HFFc6 (cell line): ENCODE measurements at places on chromosomes 4 and X. TPM values are rescaled to one million over a fixed set of nuclear protein-coding genes. Genes with fewer than 3 reads are reported as not detected.

DNA sequence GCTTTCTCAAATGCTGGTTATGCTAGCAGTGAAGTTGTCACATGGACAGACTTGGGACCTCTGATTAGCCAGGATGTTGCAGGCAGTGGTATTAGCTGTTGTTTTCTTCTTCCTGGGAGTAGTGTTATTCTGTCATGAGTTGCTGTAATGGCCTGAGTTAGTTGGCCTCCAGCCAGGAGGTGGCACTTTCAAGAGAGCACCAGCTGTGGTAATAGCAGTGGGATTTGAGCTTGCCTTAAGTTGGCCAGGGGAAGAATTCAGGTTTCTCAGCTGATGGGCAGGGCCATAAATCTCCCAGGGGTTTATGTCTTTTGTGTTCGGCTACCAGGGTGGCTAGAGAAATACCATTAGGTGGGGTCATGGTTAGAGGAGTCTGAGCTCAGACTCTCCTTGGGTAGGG, 132.6 kb downstream of the GLUD2 start:
- DNase-seq, result no peak

DNA sequence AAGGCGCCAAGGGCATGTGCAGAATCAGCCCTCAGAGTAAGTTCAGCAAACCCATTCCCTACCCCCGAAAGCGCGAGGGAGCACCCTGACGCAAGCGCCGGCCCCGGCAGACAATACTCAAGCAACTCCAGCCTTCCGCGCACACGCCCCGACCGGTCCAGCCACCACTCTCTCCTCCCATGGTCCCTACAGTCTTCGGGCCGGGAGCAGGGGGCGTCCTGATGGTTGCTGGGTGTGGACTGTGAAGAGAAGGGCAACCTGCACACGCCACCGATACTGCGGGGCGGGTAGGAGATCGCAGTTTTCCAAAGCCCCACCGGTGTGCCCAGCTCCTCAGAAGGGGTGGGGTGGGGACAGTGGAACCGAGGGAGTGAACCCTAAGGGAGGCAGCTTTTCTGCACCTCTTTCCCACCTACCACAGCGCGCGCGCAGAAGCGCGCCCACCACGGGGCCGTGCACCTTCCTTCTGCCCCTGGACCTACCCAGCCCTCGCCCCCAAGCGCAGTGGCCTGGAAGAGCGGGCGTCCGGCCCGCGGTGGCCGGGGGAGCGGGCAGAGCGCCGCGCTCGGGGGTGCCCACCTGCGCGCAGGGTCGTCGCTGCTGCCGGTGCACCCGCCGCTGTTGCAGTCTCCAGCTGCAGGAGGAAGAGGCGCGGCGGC, 650.2 kb upstream of the DIPK2B start:
- no peak for DNase-seq

Gene LPAR4
- total RNA-seq, result not detected in 3 replicates

DNA sequence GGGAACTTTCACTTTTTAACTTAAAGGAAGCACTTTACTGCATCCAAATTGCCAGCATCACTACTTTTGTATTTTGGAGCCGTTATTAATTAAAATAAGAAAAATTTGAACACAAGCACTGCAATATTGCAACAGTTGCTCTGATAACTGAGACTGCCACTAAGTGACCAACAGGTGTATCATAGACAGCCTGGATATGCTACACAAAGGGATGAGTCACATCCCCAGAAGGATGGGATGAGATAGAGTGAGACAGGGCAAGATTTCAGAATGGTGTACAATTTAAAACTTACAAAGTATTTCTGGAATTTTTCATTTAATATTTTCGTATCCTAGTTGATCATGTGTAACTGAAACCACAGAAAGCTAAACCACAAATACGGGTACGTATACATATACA, 204.1 kb downstream of the MAPK10 start:
- no peak for DNase-seq

Gene ADGRG4
- total RNA-seq, result not detected in 3 replicates

- peak; percentile 90 for DNase-seq
Measured at GRCh38 chr4:40316782-40317635, 18.1 kb upstream of the CHRNA9 start.

DNA sequence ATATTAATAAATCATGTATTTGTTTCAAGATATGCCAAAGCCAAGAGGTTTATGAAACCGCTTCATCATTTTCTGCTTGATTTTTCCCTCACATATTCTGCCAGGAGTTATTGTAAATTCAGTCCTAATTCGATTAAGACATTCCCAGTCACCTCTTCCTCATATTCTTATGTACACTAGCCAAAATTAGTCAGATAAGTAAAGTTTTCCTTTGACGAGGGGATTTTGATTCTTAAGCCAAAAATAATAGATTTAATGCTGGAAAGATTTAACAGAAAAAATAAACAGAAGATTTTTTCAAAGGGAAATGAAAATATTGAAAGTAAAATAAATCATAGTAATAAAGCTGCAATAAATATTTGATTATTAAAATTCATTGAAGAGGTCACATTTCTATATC, 51.0 kb upstream of the VEGFC start:
- DNase-seq, result no peak

GRCh38 chr4:88029556-88029955, 22.1 kb downstream of the PKD2 start:
- peak; percentile 16 for DNase-seq
